ENCODE measurements at places on chromosomes 16 and 17.

GRCh38 chr17:75442168-75443103, 14.0 kb upstream of the TMEM94 start:
- DNase-seq = no peak

DNA sequence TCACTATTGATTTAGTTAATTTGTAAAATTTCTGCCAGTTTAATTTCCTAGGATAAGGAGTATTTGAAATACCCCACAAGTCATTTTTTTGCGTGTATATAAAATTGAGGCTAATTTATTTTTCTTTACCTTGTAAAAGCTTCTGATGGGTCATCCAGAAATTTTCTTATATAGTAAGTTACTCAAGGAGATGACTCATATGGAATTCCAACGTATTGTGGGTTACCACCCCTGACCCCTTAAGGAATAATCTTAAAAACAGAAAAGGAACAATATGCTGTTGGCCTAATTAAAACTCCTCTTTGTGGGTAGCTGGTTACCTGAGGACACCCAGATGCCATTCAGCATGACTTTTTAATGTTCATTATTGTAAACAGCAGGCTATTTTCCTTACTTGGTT, 13.6 kb downstream of the HEATR6 start:
- DNase-seq = no peak

DNA sequence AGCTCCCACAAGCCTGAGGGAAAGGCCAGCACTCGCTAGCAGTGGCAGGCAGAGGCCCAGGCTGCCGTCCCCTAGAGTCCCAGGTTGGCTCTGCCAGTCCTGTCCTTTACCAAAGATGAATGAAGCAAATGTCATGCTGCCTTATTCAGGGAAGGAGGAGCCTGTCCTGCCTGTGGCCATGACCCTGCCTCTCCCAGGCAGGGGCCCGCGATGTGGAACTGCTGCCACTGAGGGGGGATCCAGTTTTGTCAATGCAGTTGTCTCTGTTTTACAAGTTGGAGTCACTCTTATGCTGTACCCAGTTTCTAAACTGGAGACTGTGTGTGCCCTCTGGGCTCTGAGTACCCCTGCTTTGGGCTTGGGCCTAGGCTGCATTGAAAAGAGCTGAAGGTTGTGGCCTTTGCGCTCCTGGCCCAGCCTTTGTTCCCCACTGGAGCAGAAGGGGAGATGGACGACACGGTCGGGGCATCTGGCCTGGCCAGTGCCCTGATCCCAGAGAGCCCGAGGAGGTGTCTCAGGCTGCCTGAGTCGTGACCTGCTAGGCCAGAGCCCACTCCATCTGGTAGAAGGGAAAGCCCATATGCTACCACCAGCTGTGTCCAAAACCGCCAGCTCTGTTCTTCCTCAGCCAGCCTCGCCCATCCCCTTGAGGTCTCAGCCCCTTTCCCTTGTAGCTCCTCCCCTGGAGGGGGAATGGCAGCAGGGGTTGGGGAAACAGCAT, 5.5 kb downstream of the LIMD2 start:
- DNase-seq = no peak

GRCh38 chr16:56667581-56668571, at the start of gene MT1G:
MT1G (minus strand) TSS chr16:56668065; CDS start chr16:56667993, 72 bp downstream.
- no peak for DNase-seq

DNA sequence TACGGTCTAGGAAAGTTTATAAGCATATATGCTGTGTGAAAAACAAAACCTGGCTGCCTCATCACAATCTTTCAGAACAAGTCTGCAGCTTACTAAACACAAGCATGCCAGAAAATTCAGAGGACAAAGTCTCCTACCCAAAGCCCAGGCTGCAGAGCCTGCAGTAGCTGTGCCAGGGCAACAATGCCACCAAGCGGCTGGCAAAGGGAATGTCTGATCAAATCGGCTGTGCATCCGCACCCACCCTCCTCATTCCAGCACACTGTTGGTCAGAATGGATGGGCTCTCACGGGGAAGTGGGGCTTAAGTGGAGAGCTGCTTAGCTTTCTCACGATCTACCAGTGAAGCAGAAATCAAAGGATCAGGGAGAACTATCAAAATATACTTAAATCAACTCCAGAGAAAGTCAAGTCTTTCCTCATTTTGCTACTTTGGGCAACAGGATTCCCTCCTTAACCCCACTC, 73.5 kb downstream of the CYTH1 start:
- peak; percentile 93 for DNase-seq

- DNase-seq = no peak
Observed at GRCh38 chr16:11535494-11535893, 51.2 kb downstream of the LITAF start.

Data from spinal cord (tissue), 10 donors.